Dermis blood vessel endothelial cell (primary cell): ENCODE measurements at places on chromosomes 7 and 10. TPM values are rescaled to one million over a fixed set of nuclear protein-coding genes. Genes with fewer than 3 reads are reported as not detected.

The TPK1 gene
- total RNA-seq: 14.8 and 24.1 TPM in 2 replicates

The KNDC1 gene
- 0.28 TPM in 1 of 2 replicates, not detected in the other for total RNA-seq

The TMEM229A gene
- total RNA-seq: not detected in 2 replicates

The EBF3 gene
- 6.5 and 22.5 TPM in 2 replicates for total RNA-seq

The EMX2 gene
- 0.09 and 0.17 TPM in 2 replicates for total RNA-seq

The DNMBP gene
- total RNA-seq: 39.5 and 46.6 TPM in 2 replicates

The ZNF789 gene
- total RNA-seq: 4.7 and 6.1 TPM in 2 replicates

The OR9A2 gene
- not detected in 2 replicates for total RNA-seq

The MACC1 gene
- total RNA-seq: under 0.01 and 0.17 TPM in 2 replicates

The ZNF804B gene
- not detected in 2 replicates for total RNA-seq

The PDK4 gene
- total RNA-seq: 88.9 and 105 TPM in 2 replicates

The MSMB gene
- not detected in 2 replicates for total RNA-seq

The GATA3 gene
- 0.05 and 0.17 TPM in 2 replicates for total RNA-seq

The OR13A1 gene
- not detected in 2 replicates for total RNA-seq

The MSS51 gene
- total RNA-seq: 0.84 and 1.5 TPM in 2 replicates

The TMEM176A gene
- total RNA-seq: not detected in 2 replicates

The CCDC6 gene
- 22.6 and 41.4 TPM in 2 replicates for total RNA-seq

The NUDT13 gene
- 1.0 and 2.1 TPM in 2 replicates for total RNA-seq

The VWC2 gene
- not detected in 2 replicates for total RNA-seq

The RGR gene
- not detected in 2 replicates for total RNA-seq

The SRGN gene
- total RNA-seq: 495 and 622 TPM in 2 replicates

The CHST12 gene
- total RNA-seq: 6.8 and 21.5 TPM in 2 replicates

The DGKI gene
- 2.7 and 3.9 TPM in 2 replicates for total RNA-seq

The ZCWPW1 gene
- total RNA-seq: 0.51 and 0.98 TPM in 2 replicates

The OR6V1 gene
- not detected in 2 replicates for total RNA-seq

The RBP4 gene
- total RNA-seq: not detected in 2 replicates

The ASAH2B gene
- total RNA-seq: 1.4 and 2.2 TPM in 2 replicates

The TLL2 gene
- 0.09 and 0.17 TPM in 2 replicates for total RNA-seq

The BTBD16 gene
- not detected in 2 replicates for total RNA-seq

The ANK3 gene
- 0.85 and 4.4 TPM in 2 replicates for total RNA-seq

The PDE1C gene
- 0.19 and 1.2 TPM in 2 replicates for total RNA-seq

The SLC29A3 gene
- 2.0 and 2.6 TPM in 2 replicates for total RNA-seq

The CHST15 gene
- 93.0 and 99.0 TPM in 2 replicates for total RNA-seq

The ADIRF gene
- 12.8 and 23.8 TPM in 2 replicates for total RNA-seq

The ACBD7 gene
- total RNA-seq: 0.85 and 6.0 TPM in 2 replicates

The PLAC9 gene
- total RNA-seq: 0.60 and 0.68 TPM in 2 replicates

The EPDR1 gene
- total RNA-seq: 1.7 and 7.2 TPM in 2 replicates

The ARMC10 gene
- 29.7 and 36.8 TPM in 2 replicates for total RNA-seq

The SFRP5 gene
- total RNA-seq: not detected in 2 replicates

The MRLN gene
- not detected in 2 replicates for total RNA-seq

The CCM2 gene
- 76.4 and 91.4 TPM in 2 replicates for total RNA-seq

The GARIN1A gene
- 0.14 and 0.17 TPM in 2 replicates for total RNA-seq
